ENCODE measurements at places on chromosomes 11 and 22. TPM values are rescaled to one million over a fixed set of nuclear protein-coding genes. Genes with fewer than 3 reads are reported as not detected.

Gene KCNA4
- polyA plus RNA-seq, result 0.09 TPM

Gene MMP27
- not detected for polyA plus RNA-seq

Gene C11orf97
- polyA plus RNA-seq, result 0.33 TPM

Gene INSC
- polyA plus RNA-seq, result 1.1 TPM

Gene NCAM1
- polyA plus RNA-seq, result 77.8 TPM

DNA sequence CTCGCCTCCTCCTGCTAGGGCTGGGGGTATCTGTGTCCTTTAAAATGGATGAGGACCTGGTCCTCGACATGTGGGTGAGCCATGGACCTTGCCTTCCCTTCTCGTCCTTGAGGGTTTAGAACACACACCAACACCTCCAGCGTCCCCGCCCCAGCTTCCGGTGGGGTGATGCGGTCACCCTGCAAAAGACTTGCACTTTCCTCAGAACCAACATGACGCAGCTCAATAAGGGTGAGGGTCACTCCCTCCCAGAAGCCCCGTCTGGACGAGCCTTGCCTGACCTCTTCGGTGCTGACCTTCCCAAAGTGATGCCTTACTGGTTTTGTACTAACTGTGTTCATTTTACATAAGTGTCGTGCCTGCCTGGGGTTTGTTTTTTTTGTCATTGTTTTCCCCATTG is 41.0 kb downstream of the DBX1 start:
- DNase-seq, result no peak

DNA sequence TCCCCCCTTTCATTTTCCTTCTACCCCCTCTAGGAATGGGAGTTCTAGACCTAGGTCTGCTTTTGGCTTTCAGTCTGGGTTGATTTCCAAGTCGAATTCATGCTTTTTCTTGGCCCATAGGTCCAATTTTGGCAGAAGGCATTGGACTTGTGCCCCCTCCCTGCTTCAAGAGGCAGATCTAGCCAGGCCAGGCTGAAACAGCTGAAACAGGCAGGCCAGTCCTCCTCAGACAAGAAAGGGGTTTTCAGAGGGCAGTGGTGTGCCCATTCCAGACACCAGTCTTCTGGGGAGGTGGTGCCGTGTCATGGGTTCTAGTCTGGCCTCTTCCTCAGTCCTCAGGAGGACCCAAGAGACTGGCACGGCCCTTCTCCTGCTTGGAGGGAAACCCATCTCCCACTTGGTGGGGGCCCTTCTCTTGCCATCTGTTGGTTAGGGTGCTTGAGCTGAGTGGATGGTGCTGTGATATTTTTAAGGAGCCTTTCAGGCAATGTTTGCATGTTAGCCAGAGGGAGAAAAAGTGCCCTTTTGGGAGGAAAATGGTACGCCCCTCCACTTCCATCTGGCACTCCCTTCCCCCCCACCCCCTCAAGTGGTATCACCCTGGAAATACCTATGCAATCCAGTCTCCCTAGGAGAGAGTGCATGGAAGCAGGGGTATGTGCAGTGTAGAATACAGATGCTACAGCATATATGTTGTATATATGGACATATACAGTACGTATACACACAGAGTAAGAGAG is 53.6 kb downstream of the SYT13 start:
- DNase-seq, result no peak

DNA sequence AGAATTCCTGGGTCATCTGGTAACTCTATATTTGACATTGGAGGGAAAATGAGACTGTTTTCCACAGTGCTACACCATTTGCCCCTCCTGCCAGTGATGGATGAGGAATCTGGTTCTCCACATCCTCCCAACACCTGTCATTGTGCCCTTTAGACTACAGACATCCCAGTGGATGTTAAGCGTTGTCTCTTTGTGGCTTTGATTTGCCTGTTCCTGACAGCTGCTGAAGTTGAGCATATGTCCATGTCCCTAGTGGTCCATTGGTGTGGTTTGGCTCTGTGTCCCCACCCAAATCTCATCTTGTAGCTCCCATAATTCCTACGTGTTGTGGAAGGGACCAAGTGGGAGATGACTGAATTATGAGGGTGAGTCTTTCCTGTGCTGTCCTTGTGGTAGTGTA is 88.5 kb downstream of the BRD1 start:
- no peak for DNase-seq

DNA sequence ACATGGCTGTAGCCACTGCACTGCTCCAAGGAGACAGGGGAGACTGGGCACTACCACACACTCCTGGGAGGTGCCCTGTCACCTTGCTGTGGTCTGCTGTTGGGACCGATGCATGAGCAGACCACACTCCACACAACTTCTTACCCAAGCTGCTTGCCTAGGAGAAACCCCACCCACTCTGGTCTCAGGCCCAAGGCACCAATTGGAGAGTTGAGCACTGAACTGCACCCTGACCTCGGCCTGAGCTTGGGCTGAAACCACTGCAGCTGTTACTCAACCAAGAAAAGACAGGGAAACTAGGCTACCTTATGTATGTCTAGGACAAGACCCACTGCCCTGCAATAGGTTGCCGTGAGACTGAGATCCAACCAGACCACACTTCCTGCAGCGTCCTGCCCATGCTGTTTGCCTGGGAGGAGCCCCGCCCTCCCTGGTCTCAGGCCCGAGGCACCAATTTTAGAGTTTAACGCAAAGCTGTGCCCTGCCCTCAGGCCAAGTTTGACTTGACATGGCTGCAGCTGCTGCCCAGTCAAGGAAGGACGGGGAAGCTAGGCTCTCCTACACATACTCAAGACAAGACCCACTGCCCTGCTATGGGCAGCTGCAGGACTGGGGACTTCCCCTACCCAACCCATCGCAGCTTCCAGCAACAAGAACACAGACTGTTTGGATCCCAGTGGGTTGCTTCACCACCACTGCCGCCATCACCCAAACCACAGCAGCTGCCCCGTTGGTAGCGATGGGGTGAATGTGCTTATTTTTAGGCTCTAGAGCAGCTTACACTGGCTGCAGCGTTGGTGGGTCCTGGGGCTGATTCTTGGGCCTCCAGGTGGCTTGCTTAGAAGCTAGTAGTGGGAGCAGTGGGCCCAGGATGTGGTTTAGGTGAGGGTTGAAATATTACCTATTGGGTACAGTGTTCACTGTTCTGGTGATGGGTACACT is 66.8 kb downstream of the BRD1 start:
- no peak for DNase-seq

GRCh38 chr11:6298605-6299004 is 21.7 kb downstream of the CAVIN3 start:
- no peak for DNase-seq

GRCh38 chr11:76623171-76623883 is 47.2 kb downstream of the LRRC32 start:
- DNase-seq, result no peak

DNA sequence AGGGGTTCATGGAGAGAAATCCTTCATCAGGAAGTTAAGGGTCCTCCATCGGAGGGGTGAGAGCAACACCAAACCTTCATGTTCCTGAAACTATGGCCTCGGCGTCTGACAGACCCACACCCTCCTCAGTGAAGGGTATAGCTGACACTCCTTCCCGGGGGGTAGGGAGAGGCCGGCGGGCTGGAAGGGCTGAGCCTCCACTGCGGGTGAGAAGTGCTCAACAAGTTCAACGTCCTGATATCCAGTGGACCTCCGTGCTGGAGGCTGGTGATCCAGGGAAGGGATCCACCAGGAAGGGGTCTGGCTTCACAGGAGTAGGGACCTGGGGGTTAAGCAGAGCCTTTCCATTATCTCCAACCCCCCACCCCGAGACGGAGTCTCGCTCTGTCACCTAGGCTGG is 12.3 kb downstream of the CARS1 start:
- no peak for DNase-seq
